ENCODE measurements at places on chromosomes 2 and 18.

DNA sequence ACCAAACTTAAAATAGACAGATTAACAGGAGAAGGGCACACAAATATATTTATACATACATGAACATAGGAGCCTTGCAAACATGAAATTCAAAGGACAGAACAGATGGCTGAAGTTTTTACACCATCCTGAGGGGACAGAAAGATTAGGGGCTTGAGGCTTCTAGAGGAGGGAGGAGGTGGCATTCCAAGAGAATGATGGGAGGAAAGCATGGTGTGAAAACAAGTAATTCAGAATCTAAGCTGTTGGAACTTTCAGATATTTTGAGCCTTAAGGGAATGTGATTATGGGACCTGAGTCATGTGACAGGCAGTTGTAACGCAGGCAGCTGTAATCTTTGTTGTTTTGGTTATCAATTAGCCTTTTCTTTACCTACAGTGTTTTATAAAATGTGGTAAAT is 225.2 kb upstream of the SPOPL start:
- no peak for DNase-seq

DNA sequence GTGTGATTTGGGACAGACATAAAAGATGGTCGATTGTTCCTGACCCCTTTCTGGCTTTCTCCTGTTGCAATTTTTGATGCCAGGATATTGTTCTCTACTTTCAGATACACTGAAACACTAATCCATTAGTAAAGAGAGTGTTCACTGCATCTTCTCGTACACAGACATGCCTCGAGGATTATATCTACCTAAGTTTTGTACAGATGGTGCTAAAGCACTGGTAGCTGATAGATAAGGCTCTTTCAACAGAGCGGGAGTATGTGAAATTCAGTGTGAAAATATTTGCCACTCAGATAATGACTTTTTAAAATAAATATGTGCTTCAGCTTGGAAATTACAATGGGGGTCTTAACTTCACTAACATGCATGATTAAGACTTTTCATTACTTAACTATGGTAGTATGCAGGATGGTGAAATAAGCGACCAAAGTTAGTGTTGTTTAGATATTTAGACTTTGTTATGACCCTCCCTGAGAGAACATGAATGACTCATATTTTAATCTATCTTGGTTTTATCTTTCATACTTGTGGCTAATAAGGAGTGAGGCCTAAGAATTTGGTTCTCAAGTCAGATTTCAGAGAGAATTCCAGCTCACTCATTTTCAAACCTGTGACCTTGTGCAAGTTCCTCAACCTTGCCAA is 474.9 kb downstream of the NRXN1 start:
- no peak for DNase-seq

- no peak for DNase-seq
These were observed 21.8 kb downstream of the NCOA1 start for GRCh38 chr2:24512831-24513230.

GRCh38 chr2:85905187-85905666 is 16.4 kb upstream of the ST3GAL5 start:
- no peak for DNase-seq

- DNase-seq, result no peak
These were observed 94.1 kb downstream of the FHOD3 start for GRCh38 chr18:36391426-36392145.

DNA sequence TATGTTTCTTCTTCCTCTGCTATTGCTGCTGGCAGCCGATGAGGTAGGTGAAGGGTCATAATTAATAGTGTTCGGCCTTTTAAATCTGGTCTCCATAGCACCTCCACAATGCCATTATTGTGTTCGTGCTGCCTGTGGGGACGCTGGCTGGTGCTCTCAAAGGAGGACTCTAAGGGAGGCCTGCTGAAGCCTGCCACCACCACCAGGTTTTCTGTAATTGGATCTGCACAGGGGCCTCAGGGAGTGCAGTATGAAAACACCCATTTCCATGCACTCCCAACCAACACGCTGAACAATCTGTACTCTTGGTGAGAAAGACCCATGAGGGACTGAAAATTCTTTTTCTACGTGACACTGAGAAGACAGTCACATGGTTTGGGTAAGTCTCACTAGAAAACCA is 17.6 kb upstream of the CLIP4 start:
- no peak for DNase-seq

DNA sequence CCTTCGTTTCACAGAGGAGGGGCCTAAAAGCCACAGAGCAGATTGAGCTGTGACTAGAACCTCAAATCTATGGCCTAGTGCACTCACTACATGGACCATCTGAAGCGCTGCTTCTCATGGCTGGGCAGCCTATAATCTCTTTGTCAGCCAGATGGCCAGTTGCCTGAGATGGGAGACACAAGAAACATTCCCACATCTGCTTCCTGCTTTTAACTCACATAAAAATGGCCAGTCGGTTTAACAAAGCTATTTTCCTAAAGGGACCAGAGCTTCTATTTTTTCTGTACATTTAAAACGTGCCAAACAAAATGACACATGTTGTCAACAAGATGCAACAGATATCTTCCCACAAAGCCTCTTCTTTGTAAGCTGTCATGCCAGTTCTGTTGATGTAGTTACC is 173.8 kb downstream of the GFPT1 start:
- no peak for DNase-seq

GRCh38 chr18:76977684-76978232 is 154.8 kb downstream of the MBP start:
- DNase-seq, result no peak

DNA sequence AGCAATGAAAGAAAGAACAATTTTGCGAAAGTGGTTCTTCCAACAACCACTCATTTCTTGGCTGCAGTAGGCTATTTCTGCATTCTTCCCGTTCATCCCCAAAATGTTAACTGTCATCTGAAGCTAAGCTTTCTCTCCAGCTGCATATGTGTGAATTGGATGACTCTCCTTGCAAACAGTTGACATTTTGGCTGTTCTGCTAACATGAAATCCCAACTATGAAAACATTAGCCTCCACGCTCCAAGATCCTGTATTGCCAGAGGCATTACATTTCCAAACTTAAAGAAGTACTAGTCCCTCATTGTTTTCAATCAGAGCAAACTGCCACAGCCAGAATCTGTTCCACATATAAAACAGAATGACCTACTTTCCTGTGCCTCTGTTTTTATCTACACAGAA is 88.5 kb downstream of the TGIF1 start:
- no peak for DNase-seq

- DNase-seq, result no peak
These were observed 8.1 kb upstream of the PSTPIP2 start for GRCh38 chr18:46080156-46080555.

- no peak for DNase-seq
These were observed 13.2 kb downstream of the SPATS2L start for GRCh38 chr2:200319548-200320337.

DNA sequence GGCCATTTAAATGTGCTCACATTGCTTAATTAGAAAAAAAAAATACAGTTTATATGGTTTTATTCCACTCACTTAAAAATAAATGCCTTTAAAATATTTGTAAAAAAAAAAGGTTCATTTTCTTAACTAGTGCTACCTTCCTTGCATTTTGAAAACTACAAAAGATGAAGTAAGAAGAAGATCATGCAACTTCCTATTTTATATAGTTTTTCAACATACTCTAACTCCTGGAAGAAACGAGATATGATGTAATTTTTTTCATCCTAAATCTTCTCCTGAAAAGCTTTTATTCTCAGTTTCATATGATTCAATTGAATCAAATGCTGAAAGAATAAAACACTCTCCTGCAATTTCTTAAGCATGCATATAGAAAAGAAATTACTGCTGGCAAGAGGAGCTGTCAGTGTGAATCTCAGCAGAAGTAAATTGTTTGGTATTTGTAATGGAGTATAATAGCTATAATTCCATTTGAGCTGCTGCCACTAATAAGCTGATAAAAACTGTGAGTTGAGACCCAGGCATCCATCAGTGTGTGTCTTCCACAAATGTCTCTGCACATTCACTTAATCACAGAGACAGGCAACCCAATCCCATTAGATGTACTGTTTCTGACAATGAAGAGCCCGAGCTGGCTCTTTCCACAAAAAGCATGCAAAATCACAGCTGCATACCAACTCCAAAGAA is 3.7 kb downstream of the FTCDNL1 start:
- DNase-seq, result no peak

GRCh38 chr2:20476950-20477349 is 30.1 kb downstream of the RHOB start:
- no peak for DNase-seq

- DNase-seq, result no peak
These were observed 117.4 kb upstream of the ITGB6 start for GRCh38 chr2:160317181-160318099.

Data from stimulated activated CD4-positive, alpha-beta T cell treated with anti-CD3 and anti-CD28 coated beads, Interleukin-12 subunit alpha, Interleukin-12 subunit beta, amount 100 ng/mL, for 24 hours (primary cell).